GM12878 (cell line): ENCODE measurements at places on chromosomes 6 and 20. TPM values are rescaled to one million over a fixed set of nuclear protein-coding genes. Genes with fewer than 3 reads are reported as not detected.

EEF1E1 gene
- 53.5 and 55.3 TPM in 2 replicates for total RNA-seq

FLRT3 gene
- total RNA-seq, result 0.11 and 0.23 TPM in 2 replicates

FAM83C gene
- total RNA-seq, result not detected in 2 replicates

DUSP22 gene
- total RNA-seq, result 125 and 130 TPM in 2 replicates

GRCh38 chr6:100465701-100466409, 1.1 kb upstream of the SIM1 start:
- H3K27me3 ChIP-seq, result peaks cover 30% of the 10 kb centered on the region
- H3K4me1 ChIP-seq, result no peaks in the 10 kb centered on the region
- H3K36me3 ChIP-seq, result no peaks in the 10 kb centered on the region
- H3K27ac ChIP-seq, result no peak overlapping the region
- no peak overlapping the region for H3K4me3 ChIP-seq

DNA sequence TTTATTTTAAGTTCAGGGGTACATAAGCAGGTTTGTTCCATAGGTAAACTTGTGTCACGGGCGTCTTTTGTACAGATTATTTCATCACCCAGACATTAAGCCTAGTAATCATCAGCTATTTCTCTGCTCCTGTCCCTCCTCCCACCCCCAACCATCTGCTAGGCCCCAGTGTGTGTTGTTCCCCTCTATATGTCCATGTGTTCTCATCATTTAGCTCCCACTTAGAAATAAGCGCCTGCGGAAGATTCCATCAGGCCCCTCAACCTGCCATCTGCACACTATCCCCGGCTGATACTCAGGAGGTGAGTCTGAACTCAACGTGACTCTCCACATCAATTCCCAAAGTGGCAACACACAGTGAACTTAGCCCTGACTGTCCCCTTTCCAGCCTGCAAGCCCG, 228.0 kb upstream of the SYNDIG1 start:
- no peak overlapping the region for H3K27ac ChIP-seq
- H3K36me3 ChIP-seq, result no peaks in the 10 kb centered on the region
- H3K27me3 ChIP-seq, result no peaks in the 10 kb centered on the region; the same call in 1 of the 2 replicates
- no peak overlapping the region for H3K4me3 ChIP-seq

DNA sequence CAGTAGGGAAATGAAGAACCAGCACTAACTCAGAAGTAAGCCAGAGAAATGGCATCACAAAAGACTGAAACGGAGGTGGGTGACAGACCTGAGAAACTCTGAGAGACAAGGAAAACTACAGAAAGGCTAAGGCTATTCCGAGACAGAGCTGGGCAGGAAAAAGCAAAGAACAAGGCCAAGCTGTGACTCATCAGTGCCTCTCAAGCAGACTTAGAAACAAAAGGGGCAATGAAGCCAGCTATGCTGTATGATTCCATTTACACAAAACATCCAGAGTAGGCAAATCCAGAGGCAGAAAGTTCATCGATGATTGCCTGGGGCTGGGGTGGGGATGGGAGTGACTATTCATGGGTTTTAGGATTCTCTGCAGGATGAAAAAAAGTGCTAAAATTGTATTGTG, 50.0 kb downstream of the SLC23A2 start:
- peaks cover 21% of the 10 kb centered on the region for H3K4me1 ChIP-seq
- H3K36me3 ChIP-seq, result no peaks in the 10 kb centered on the region
- DNase-seq, result no peak
- H3K4me3 ChIP-seq, result no peak overlapping the region
- no peaks in the 10 kb centered on the region for H3K27me3 ChIP-seq

- H3K36me3 ChIP-seq, result no peaks in the 10 kb centered on the region
- no peaks in the 10 kb centered on the region for H3K27me3 ChIP-seq
- no peak overlapping the region for H3K4me3 ChIP-seq
- H3K27ac ChIP-seq, result no peak overlapping the region
Measured at GRCh38 chr6:121143476-121143875, 190.8 kb downstream of the TBC1D32 start.
